IPS-NIHi11 (cell line): ENCODE measurements at places on chromosomes 7 and 10.

- no peak for DNase-seq
These were observed 10.2 kb downstream of the GHRHR start for GRCh38 chr7:30973791-30974604.

DNA sequence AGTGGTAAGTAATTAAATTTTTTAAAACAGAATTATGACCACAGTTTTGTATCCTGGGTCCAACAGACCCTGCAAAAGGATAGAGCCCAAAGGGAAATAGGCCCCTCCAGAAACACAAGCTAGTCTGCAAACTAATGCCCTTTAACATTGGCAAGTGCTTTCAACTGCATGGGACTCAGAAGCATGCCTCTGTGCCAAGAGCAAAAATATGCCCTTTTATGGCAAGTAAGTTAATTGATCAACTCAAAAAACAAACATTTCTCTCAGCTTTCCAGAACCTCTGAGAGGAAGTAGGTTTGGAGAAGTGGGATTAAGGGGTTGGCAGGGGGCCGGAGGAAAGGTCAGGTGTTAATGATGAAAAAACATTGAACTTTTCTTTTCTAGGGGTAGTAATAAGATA is 186.6 kb upstream of the PRSS1 start:
- DNase-seq = no peak

- DNase-seq = no peak
These were observed 29.1 kb downstream of the FOXL3 start for GRCh38 chr7:318878-319661.

DNA sequence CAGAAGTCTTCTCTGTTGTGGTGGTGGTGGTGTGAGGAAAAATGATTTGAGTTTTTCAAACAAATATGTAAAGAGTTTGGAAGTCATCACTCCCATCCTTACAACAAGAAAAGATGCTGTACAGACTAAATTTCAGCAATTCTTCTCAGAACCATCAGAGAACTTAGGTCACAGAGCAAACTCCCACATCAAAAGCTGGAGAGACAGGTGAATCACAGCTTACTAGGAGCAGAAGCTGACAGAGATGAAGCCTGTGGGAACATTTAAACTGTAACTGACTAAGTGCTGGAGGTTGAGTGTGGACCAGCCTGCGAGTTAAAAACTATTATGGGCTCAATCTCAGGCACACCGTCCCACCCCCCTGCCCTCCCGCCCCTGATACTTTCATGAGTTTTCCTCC is 97.3 kb downstream of the AKR1D1 start:
- DNase-seq = no peak

GRCh38 chr10:29009464-29009863 is 279.4 kb upstream of the LYZL1 start:
- DNase-seq = no peak

DNA sequence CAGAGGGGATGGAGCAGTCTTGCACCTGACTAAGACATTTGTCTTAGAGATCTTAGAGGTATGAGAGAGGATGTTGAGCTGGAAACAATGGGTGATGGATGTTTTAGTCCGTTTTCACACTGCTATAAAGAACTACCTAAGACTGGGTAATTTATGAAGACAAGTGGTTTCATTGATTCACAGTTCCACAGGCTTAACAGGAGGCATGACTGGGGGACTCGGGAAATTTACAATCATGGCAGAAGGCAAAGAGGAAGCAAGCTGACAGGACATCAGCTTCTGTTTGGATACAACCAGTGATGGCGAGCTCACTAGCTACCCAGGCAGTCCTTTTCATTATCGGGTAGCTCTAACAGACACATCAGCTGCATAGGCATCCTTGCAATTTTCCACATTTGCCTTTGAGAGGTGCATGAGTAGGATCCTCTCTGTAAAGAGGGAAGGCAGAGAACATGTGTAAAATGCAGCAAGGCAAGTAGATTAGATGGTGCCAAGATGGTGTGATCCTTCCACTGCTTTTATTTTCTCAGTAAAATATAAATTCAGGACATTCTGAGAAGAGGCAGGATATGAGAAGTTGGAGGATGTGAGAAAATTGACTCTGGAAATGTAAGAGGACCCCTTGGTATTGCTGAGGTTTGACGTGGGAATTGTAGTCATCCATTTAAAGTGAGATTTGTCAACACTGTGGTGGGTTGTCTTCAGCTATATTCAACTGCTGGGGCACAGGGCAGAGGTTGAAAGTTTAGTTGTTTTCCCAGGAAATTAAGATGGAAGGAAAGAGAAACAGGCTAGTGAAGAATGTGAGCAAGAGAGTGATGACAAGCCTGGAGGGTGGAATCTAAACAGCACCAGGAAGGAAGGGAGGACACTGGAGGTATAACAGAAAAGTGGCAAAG is 1140.0 kb upstream of the AUTS2 start:
- no peak for DNase-seq

GRCh38 chr10:24618401-24618800 is 105.3 kb downstream of the ARHGAP21 start:
- DNase-seq = no peak

DNA sequence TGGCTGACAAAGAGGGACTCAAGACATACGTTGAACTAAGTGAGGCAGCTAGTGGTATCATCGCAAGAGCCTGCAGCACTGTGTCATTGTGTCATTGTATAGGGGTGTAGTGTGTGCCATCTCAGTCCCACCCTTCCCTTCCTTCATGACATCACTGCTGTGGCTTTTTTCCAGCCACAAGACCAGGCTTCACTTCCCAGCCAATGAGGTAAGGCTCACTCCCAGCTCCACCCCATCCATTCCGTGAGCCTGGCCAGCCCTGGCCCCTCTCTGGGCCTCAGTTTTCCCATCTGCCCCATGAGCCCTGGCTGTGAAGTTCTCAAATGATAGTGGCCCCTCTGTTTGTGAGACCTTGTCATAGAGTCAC is 134.3 kb upstream of the ZMIZ1 start:
- DNase-seq = no peak
